Neuronal stem cell (in vitro differentiated cells): ENCODE measurements at places on chromosomes 2 and 18.

DNA sequence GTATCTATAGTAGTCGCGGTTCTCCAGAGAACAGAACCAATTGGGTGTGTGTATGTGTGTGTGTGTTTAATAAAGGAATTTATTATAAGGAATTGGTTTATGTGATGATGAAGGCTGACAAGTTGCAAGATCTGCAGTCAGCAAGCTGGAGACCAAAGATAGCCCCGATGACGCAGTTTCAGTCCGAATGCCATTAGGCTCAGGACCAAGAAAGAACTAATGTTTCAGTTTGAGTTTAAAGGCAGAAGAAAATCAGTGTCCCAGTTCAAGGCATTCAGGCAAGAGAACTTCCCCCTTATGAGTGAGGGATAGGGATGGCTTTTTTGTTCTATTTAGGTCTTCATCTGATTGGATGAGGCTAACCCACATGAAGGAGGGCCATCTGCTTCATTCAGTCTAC is 221.6 kb downstream of the HNMT start:
- H3K4me3 ChIP-seq, result no peak overlapping the region
- no peaks in the 10 kb centered on the region for H3K4me1 ChIP-seq
- H3K36me3 ChIP-seq, result no peaks in the 10 kb centered on the region
- no peak overlapping the region for H3K27ac ChIP-seq
- H3K27me3 ChIP-seq, result no peaks in the 10 kb centered on the region

GRCh38 chr2:73286134-73286655 is 1.9 kb upstream of the FBXO41 start:
- DNase-seq, result no peak
- H3K4me1 ChIP-seq, result peaks cover 5% of the 10 kb centered on the region
- no peak overlapping the region for H3K4me3 ChIP-seq
- H3K27me3 ChIP-seq, result no peaks in the 10 kb centered on the region
- H3K27ac ChIP-seq, result no peak overlapping the region

DNA sequence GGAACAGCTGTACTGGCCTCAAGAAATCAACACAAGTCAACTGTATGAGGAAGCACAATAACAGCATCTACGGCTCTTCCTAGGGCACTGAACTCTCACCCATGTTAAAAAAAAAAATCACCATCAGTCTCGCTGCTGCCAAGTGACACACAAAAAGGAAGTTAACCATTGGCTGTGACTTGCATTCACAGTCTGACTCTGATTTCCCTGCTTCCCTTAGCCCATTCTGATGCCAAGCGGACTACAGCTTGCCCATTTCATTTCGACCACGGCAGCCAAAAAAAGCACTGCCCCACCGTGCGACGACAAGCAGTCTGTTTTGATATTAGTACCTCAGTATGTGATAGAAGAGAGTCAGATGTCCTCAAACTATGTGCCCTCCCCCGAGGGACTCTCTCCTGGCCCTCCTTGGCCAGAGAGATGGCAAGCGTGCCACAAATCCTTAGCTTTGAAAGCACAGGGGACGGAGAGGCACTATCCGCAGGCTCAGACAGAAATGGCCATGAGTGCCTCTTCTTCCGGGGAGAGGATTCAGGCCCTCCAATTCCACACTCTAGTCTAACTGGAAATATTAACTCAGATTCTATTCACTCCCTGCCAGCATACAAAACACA is 250.0 kb downstream of the TCF4 start:
- no peak overlapping the region for H3K4me3 ChIP-seq
- no peak for DNase-seq
- H3K27ac ChIP-seq, result no peak overlapping the region
- H3K27me3 ChIP-seq, result no peaks in the 10 kb centered on the region

GRCh38 chr18:22032392-22032961 is 136.9 kb upstream of the GATA6 start:
- DNase-seq, result peak; percentile 8
- H3K4me3 ChIP-seq, result no peak overlapping the region
- H3K4me1 ChIP-seq, result no peaks in the 10 kb centered on the region
- no peaks in the 10 kb centered on the region for H3K27me3 ChIP-seq
- H3K36me3 ChIP-seq, result no peaks in the 10 kb centered on the region

- H3K27ac ChIP-seq, result no peak overlapping the region
- no peaks in the 10 kb centered on the region for H3K27me3 ChIP-seq
- no peaks in the 10 kb centered on the region for H3K4me1 ChIP-seq
- no peak overlapping the region for H3K4me3 ChIP-seq
- peaks cover 2% of the 10 kb centered on the region for H3K36me3 ChIP-seq
Observed at GRCh38 chr2:61045999-61046398, 19.7 kb upstream of the SANBR start.

DNA sequence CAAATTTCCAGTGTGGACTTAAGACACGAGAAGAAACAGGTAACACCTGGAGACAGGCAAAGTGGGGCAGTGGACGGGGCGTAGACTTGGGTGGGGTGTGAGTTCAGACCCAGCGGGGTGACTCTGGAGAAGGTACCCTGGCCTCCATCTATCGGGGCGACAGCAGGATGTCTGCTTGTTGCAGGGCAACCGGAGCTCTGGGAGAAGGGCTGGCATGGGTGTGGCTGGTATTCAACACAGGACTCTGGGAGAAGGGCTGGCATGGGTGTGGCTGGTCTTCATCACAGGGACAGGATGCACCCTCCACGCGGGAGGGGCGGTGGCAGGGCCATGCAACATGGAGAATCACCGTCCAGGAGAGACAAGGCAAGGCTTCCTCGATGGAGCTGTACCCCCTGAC is 198.5 kb downstream of the HDAC4 start:
- peaks cover 6% of the 10 kb centered on the region for H3K4me1 ChIP-seq
- H3K4me3 ChIP-seq, result no peak overlapping the region
- H3K27ac ChIP-seq, result no peak overlapping the region
- H3K36me3 ChIP-seq, result no peaks in the 10 kb centered on the region

GRCh38 chr2:36357847-36358659 is 2.5 kb downstream of the CRIM1 start:
- H3K36me3 ChIP-seq, result no peaks in the 10 kb centered on the region
- H3K4me1 ChIP-seq, result peaks cover 10% of the 10 kb centered on the region
- H3K4me3 ChIP-seq, result peak overlapping the region; percentile 99
- DNase-seq, result no peak
- H3K27ac ChIP-seq, result no peak overlapping the region

DNA sequence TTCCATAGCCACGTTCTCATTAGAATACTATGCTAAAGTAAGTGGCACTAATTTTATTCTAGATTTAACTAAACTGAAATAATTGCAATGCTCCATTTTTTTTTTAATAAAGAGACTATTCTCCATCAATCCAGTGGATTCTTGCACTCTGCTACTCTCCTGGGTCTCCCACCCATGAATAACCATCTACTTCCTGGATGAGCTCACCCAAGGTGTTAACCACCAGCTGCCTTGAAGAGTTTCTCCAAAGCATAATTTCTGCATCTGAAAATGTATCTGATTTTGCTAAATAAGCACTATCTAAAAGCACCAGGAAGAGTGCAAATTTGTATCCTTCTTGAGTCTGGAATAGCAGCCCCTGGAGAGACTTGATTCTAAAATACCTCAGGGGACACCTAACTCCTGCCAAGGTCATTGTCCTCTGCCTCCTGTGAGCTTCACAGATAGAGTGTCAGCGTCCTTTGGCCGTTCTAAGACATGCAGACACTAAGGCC is 41.6 kb upstream of the SH3BP4 start:
- no peak for DNase-seq
- no peak overlapping the region for H3K4me3 ChIP-seq
- no peaks in the 10 kb centered on the region for H3K27me3 ChIP-seq
- no peaks in the 10 kb centered on the region for H3K36me3 ChIP-seq
- peaks cover 6% of the 10 kb centered on the region for H3K4me1 ChIP-seq

- DNase-seq, result no peak
- no peaks in the 10 kb centered on the region for H3K36me3 ChIP-seq
- no peaks in the 10 kb centered on the region for H3K4me1 ChIP-seq
- H3K27me3 ChIP-seq, result no peaks in the 10 kb centered on the region
- H3K4me3 ChIP-seq, result no peak overlapping the region
- no peak overlapping the region for H3K27ac ChIP-seq
Observed at GRCh38 chr2:150292807-150293206, 194.7 kb downstream of the RND3 start.

DNA sequence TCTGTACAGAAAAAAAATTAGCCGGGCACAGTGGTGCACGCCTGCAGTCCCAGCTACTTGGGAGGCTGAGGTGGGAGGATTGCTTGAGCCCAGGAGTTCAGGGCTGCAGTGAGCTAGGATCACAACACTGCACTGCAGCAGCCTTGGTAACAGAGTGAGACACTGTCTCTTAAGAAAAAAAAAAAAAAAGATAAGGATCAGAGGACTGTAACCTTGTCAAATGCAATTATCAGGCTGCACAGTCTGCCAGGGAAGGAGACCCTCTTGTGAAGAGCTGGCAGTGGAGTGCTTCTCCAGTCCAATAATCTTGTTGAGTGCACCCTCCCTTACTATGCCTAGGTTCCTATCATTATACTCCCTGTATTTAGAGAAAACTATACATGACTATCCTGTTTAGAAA is 330.7 kb downstream of the PDE11A start:
- no peaks in the 10 kb centered on the region for H3K4me1 ChIP-seq
- no peaks in the 10 kb centered on the region for H3K27me3 ChIP-seq
- DNase-seq, result no peak
- no peak overlapping the region for H3K4me3 ChIP-seq

DNA sequence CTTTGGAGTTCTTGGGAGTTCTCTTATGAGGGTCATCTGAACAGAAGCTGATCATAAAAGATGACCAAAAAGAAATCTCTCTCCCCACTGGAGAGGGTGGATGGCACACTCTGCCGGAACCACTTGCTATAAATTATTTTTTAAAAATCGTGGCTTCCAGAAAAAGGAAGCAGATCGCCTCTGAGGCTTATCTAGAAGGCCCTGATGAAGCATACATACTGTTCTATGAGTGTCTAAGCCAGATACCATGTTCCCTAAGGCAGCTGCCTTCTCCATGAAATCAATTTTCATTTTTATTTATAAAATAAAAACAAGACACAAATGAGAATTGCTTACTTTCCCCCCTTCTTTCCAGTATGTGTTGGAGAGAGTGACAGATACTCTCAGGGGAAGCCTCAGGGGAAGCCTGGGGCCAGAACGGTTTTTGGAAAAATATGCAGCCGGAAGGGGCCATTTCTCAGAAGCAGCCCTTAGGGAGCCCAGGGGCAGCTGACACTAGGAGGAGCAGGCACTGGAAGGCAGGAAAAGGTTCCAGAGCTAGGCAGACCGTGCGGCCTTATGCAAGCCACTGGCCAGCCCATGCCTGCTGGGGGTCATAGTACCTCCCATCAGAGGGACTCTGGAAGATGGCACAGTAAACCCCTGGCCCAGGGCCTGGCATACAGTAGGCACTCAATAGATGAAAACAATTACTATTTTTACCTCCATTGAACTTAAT is 130.6 kb downstream of the CABLES1 start:
- H3K4me3 ChIP-seq, result no peak overlapping the region
- no peaks in the 10 kb centered on the region for H3K4me1 ChIP-seq
- H3K27me3 ChIP-seq, result no peaks in the 10 kb centered on the region
- H3K36me3 ChIP-seq, result no peaks in the 10 kb centered on the region
- no peak overlapping the region for H3K27ac ChIP-seq

GRCh38 chr18:47969816-47970215 is 39.4 kb upstream of the SMAD2 start:
- H3K36me3 ChIP-seq, result peaks cover 2% of the 10 kb centered on the region
- peak overlapping the region; percentile 95 for H3K27ac ChIP-seq
- DNase-seq, result no peak
- no peaks in the 10 kb centered on the region for H3K27me3 ChIP-seq

DNA sequence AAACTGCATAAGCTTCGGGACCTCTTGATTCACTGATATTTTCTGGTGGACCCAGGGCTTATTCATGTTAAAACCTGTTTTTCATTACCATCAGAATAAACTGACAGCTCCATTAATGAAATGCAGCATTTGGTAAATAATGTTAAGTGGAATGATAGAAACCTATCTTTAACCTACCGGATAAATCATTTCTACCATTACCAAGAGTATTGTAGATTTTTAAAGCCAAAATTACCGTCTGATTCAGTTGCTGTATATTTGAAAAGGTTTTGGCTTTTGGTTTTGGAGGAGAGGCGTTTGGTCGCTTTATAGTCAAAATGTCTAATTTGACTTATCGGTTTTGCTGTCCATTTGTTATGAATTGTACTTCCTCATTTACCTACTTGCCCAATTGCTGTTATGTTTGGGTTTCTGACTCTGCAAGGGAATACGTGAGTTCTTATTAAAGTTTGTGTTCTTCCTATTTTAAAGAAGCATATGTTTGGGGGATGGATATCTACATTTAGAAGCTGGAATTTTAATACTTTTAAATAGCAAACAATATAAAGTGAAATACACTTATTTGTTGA is 1.0 kb upstream of the CUL3 start:
- H3K4me1 ChIP-seq, result no peaks in the 10 kb centered on the region
- peaks cover 20% of the 10 kb centered on the region for H3K36me3 ChIP-seq
- H3K27ac ChIP-seq, result peak overlapping the region; percentile 78
- H3K4me3 ChIP-seq, result peak overlapping the region; percentile 80
- no peak for DNase-seq

DNA sequence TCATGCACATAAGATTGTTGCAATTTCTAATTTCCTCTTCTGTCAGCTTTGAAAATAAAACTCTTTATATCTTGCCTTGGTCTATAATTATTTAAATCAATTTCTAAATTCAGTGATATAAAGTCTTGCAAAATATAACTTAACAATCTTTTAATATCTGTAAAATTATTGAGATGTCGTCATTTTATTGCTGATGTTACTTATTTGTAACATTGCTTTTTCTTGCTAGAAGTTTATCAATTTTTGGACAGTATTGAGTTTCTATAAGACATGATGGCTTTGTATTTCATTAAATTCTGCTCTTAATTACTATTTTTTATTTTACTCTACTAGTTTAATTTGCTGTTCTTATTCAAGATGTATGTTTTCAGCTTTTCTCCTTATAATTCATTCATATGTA is 1036.5 kb downstream of the TMEM182 start:
- no peaks in the 10 kb centered on the region for H3K36me3 ChIP-seq
- DNase-seq, result no peak
- H3K27me3 ChIP-seq, result no peaks in the 10 kb centered on the region
- no peaks in the 10 kb centered on the region for H3K4me1 ChIP-seq

- no peak overlapping the region for H3K4me3 ChIP-seq
- H3K27me3 ChIP-seq, result no peaks in the 10 kb centered on the region
- H3K4me1 ChIP-seq, result no peaks in the 10 kb centered on the region
- no peaks in the 10 kb centered on the region for H3K36me3 ChIP-seq
- H3K27ac ChIP-seq, result no peak overlapping the region
Observed at GRCh38 chr18:65124633-65125032, 626.2 kb upstream of the CDH7 start.
